ENCODE measurements at places on chromosomes 4 and X. TPM values are rescaled to one million over a fixed set of nuclear protein-coding genes. Genes with fewer than 3 reads are reported as not detected.

GRCh38 chr4:153348006-153348405, 3.5 kb downstream of the MND1 start:
- no peak for DNase-seq

- no peak for DNase-seq
Measured at GRCh38 chrX:9957743-9958142, 9.4 kb upstream of the CLDN34 start.

Gene SUPT20HL2
- total RNA-seq, result not detected

Gene EGFL6
- total RNA-seq, result 36.7 TPM

DNA sequence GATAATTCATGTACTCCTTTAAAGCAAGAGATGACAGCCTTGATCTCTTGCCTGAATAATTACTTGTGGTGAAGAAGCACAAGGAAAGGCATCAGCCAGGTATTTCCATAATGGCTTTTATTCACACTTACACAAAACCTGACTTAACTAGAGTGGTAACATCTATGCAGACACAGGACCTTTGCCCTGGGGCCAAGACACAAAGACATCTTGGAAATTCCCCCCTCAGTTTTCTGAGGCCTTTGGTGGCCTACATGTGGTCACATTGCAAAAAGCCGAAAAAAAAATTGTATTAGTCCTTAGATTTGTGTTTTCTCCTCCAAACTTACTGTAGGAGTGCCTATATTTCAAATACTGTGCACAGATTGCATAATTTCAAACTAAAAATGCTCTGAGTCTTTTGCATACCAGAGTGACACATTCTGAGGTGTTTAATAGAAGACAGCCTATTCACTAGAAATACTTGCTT, 172.4 kb downstream of the PDGFC start:
- no peak for DNase-seq

DNA sequence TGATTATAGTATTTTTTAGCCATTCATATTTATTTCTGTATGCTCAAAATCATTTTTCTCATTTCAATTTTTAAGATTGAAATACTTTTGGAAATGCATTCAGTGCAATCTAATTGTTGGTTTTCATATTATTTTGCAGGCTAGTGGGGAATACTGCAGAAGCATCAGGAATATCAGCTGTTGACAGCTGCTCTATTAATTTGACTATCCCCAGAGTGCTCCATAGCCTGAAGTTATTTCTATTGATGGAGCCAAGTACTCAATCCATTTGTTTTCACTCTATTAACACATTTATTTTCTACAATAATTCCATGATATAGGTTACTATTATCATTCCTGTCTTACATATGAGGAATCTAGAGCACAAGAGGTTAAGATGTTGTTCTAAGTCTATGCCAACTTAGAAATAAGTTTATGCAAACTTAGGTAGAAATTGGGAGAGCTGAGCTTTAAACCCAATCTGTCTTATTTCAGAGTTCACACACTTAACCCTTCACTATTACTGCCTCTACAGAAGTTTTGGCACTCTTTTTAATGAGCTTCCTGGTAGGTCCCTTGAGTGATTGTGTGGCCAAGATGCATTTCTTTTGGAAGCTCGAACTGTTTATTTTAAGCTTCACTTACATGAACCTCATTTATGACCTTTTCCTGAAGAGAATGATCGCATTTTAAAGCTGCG, 65.6 kb upstream of the PCDH18 start:
- peak; percentile 87 for DNase-seq

GRCh38 chr4:3835527-3836405, 69.6 kb downstream of the ADRA2C start:
- DNase-seq, result no peak

DNA sequence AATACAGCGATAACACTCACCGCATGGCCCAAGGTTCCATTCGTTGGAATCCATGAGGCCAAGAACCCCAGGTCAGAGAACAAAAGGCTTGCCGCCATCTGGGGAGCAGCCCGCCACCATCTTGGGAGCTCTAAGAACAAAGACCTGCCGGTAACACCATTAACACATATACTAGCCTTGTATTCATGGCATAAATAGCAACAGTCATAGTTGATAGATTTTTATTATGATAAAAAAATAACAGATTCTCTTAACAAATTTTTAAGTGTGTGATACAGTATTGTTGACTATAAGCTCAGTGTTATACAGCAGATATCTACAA, 309.4 kb downstream of the GLUD2 start:
- DNase-seq, result no peak

DNA sequence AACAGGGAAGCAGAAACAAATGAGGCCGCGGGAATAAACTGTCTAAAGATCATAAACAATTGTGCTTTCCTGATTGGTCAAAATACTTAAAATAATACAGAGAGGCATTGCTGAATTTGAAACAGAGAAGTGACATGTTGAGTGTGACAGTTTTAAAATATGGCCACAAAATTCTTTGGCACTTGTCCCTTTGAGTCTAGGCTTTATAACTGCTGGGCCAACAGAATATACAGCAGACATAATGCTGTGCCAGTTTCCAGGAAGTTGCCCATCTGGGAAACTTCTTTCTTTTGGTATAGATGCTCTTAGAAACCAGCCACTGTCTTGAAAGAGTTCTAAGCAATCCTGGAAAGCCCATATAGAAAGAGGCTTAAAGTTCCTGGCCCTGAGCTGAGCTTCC, 668.4 kb downstream of the CENPC start:
- DNase-seq, result no peak

DNA sequence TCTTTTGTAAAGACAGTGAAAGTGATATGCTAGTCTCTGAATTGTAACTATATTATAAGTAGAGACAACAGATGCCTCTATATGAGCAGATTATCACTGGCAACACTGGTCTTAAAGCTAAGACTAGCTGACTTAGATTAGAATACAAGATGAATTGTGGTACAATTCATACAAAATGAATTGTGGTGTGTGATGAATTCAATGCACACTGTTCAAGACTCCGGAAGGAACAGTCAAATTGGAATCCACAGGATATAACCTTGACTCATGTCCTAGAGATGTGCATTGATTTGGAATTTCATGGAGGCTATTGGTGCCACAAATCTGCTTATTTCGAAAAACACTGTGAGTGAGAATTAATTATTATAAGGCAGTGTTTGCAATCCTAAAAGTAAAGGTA, 701.8 kb downstream of the PCDH7 start:
- no peak for DNase-seq

DNA sequence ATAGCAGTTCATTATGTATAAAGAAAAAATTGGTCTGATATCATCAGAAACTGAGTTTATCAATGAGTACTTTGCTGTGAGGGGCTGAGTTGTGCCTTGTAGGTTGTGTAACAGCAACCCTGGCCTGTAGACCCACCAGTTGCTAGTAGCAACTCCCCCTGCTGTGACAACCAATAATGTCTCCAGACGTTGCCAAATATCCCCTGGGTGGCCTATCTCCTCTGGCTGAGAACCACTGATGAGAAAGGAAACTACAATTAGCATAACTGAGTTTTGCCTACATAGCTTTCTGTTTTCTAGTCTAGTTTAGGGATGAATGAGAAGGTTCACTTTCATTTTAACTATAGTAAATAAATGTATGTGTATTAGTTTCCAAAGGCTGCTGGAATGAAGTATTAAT, 234.1 kb downstream of the CPE start:
- no peak for DNase-seq

Gene GATA1
- 0.47 TPM for total RNA-seq

Gene ANXA3
- 147 TPM for total RNA-seq

GRCh38 chrX:9434051-9434550, 30.8 kb upstream of the TBL1X start:
- no peak for DNase-seq

GRCh38 chr4:2795893-2796848, 3.3 kb downstream of the SH3BP2 start:
- no peak for DNase-seq

Gene RBBP7
- total RNA-seq, result 70.4 TPM
